Stimulated activated CD8-positive, alpha-beta memory T cell treated with anti-CD3 and anti-CD28 coated beads, Interleukin-7, amount 100 ng/mL, for 1 hour (primary cell): ENCODE measurements at places on chromosomes 2 and 18.

GRCh38 chr2:42974721-42975717 is 182.6 kb upstream of the HAAO start:
- DNase-seq = peak; percentile 20

- DNase-seq = no peak
These were observed 12.6 kb downstream of the AGPS start for GRCh38 chr2:177405029-177405692.

GRCh38 chr2:110958346-110959119 is 162.2 kb upstream of the BCL2L11 start:
- no peak for DNase-seq

DNA sequence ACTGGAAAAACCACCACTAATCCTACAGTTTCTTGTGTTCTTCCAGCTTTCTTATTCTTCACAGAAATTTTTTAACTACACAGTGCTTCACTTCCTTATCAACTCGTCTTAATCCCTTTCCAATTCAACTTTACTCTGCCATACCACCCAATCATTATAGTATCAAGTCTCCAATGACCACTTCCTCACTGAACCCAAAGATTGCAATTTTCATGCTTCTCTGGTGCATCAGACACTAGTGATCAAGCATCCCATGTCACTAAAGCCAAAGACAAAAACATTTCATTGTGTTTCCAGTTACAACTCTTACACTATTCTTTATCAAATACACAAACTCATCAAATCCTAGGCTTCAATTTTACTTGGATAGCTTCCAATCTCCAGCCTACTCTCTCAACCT is 9.5 kb downstream of the CHAC2 start:
- no peak for DNase-seq

DNA sequence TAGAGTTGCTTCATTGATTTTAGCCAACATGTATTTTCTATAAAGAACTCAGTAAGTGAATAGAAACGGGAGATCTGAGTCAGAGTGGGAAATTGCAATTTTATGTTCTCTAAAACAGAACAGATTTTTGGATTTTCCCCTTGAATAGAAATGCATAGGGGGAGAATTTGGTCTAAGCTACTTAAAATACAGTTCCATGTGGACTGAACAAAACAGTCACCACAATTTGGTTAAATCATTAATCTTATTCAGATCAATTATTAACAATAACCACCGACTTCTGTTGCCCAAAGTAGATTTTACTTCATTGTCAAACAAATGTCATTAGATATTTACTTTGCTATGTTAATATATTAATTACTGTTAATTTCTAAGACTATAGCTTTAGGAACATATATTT is 107.7 kb downstream of the SCG2 start:
- no peak for DNase-seq

DNA sequence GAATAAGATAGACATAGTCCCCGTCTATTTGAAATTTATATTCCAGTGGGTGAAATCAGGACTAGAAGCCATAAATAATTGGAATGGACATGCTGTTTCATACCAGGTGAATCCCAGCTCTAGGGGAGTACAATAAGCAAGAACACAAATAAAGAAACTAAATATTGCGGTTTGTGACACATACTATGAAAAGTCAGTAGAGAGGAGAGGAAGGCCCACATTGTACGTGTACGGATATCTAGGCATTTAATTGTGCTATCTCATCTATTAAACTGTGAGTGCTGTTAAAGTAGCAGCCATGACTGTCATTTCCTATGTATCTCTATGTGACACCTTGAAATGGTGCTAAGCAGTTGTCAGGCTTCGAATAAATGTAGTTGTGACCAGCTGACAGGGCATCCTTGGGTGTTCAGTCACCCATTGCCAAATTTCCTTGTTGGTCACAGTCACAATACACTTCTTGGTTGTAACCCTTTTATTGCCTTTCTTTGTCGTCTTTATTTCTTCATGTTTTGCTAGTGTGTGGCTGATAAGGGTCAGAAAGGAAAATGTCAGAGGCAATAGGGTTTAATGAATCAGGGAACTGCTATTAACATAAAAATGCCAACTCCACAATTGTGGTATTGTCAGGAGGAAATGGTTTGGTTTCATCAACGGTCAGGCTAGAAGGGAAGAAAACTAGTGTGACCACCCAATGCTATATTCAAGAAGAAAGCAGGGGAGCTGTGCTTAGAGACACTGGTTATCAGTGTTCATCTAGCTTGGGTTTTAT is 31.5 kb downstream of the CPO start:
- DNase-seq = no peak

DNA sequence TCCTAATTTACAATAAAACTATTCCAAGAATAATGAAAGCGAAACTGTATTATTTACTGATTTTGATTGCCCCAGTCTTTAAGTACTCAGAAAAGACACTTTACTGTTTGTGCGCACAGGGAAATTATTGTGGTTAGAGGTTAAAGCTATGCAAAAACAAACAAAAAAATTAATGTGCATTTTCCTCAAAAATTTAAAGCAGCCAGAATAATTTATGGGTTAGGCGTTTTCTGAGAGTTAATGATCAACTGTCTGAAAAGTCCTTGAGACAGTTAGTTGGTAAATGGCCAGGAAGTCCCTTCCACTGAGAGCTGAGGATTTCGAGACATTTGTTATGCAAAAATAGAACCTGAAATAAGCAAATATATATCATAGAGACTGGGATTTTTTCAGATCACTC is 143.3 kb downstream of the IRS1 start:
- DNase-seq = no peak

GRCh38 chr2:10237392-10238321 is 65.0 kb upstream of the HPCAL1 start:
- no peak for DNase-seq

DNA sequence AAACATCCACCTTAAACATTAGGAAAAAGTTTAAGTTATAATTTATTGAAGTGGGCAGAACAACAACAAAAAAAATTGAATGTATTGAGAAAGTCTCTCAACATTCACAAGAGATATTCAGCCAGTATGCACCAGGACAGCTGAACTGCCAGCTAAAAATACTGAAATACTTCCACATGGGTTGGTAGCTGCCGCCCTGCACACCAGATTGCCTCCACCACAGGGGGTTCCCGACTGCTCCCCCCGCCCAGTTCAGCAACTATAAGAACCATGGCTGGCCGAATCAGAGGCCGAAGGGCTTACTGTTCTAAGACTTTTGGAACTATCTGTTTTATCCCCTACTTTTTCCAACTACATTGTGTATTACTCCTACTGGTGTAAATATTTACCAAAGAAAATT is 150.0 kb upstream of the LRP1B start:
- DNase-seq = no peak

- no peak for DNase-seq
These were observed 256.2 kb downstream of the TSN start for GRCh38 chr2:122011493-122012270.

DNA sequence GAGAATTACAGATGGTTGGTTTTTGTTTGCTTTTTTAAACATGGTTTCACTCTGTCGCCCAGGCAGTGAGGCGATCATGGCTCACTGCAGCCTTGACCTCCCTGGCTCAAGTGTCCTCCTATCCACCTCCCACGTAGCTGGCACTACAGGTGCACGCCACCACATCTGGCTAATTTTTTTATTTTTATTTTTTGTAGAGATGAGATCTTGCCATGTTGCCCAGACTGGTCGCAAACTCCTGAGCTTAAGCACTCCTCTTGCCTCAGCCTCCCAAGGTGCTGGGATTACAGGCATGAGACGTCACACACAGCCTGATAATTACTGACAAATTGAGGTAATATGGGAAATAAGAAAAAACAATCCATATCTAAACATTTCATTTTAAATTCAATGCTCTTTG is 110.5 kb upstream of the ZSWIM2 start:
- no peak for DNase-seq

GRCh38 chr2:150544731-150545130 is 57.3 kb upstream of the RND3 start:
- DNase-seq = no peak
